ENCODE measurements at places on chromosomes 12 and 14.

- DNase-seq, result no peak
These were observed 84.6 kb downstream of the SLC38A6 start for GRCh38 chr14:61065656-61066055.

- DNase-seq, result no peak
These were observed 214.1 kb downstream of the RPAP3 start for GRCh38 chr12:47491516-47492305.

DNA sequence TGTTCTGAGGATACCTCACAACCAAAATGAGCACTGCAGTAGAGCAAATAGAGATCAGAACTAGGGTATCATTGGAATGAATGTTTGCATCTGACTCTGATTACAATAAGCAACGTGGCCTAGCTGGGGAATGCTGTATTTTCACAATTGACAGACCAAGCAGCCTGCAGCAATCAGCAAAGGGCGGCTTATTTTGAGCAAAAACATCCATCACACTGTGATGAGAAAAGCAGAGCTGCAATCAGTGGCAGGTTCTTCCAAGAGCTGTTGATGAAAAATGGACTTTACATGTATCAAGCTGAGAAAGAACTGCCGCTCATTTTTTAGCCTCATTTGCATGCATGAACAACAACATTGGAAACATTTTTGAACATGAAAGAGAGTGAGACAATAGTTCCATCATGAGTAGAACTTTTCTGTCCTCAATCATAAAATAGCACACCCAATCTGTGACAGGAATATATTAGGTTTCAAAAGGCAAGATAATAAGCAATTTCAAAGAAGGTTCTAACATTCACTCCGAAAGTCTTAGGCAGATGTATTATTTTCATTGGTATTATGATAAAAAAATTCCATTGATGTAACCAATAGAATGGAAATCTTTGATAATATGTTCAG is 249.7 kb upstream of the FBXO33 start:
- no peak for DNase-seq

DNA sequence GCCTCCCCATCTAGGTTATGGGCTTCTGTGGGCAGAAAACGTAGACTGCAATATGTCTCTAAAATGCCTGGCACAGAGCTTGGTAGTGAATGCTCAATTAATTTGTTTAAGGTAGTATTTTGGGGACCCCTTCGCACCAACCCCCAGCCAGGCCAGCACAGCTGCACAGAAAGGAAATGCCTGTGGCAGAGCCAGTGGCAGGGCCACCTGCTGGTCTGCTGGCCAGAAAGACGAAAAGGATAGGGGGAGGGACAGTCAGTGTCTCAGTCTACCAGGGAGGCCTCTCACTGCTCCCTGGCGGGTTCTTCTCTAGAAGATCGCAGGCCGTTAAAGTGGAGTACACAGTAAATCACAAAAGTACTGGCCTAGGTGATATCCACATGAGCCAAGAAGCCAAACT is 3.5 kb downstream of the RAB15 start:
- DNase-seq, result no peak

DNA sequence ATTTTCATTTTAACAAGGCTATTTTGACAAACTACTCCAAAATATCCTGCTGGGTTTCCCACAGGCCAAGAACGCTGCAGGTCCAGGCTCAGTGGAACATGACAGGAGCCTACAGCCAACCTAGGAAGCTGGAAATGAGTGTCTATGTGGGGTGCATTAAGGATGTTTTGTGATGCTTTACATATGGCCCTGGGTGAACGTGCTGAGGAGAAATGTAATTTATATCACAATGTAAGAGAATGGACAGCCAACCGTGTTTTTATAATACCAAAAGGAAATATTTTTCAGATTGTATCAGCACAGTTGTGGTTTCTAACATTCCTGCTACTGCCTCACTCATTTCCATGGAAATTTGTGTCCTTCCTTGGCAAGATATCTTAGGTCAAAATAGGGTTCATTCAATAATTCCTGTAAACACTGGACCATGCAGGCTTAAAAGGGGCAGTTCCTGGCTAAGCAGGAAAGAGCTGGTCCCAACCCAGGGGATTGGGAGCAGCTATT is 51.5 kb downstream of the ST8SIA1 start:
- DNase-seq, result no peak

DNA sequence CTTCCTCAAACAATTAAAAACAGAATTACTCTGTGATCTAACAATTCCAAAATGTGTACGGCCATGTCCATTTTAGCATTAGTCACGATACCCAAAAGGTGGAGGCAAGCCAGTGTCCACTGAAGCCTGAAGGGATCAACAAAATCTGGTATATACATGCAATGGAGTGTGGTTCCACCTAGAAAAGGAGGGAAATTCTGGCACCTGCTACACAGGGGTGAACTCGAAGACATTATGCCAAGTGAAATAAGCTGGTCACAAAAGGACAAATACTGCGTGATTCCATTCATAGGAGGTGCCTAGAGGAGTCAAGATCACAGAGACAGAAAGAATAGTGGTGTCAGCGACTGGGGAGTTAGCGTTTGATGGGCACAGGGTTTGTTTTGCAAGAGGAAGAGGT is 331.4 kb downstream of the MED13L start:
- no peak for DNase-seq

DNA sequence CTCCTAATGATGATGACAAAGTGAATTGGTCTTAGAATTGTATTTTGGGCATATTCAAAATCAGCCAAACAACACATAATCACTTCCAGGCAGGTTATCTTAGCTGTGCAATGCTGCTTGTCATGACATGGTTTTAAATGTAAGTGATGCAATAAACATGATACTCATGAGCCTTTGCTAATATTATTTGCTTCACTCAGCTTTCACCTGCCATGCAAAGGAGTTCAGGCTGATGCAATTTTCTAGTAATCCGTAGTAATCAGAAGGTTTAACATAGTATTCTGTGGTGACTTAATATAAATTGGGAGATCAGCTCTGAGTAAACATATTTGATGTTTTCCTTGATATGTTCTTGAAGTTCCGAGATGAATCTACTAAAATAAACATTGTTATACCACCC is 29.1 kb downstream of the TMEM260 start:
- no peak for DNase-seq

DNA sequence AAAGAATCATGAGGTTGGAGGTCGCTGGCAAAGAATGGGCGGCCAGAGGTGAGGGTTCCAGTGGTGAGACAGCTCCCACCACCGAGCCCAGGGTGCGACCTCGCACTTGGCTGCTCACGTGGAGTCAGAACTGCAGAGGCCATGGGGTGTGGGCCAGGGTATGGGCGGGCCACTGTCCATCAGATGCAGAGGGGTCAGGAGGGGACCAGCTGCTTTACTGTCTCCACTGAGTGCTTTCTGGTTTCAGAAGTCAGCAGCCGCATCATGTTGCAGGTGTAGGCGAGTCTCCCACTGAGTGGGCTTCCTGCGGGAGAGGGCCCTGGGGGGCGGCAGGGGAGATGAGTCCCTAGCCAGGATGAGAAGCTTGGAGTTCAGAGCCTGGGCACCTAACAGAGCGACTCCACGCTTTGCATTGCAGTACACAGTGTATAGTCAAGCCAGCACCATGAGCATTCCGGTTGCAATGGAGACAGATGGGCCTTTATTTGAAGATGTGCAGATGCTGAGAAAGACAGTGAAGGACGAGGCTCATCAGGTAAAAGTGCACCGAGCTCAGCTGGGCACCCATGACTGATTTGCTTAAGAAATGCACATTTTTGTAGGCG is 46.9 kb upstream of the DYNC1H1 start:
- DNase-seq, result no peak

- DNase-seq, result no peak
These were observed 19.0 kb upstream of the HNF1A start for GRCh38 chr12:120959111-120959878.

- no peak for DNase-seq
These were observed 257.8 kb downstream of the NUAK1 start for GRCh38 chr12:105880824-105881388.

All from stimulated activated CD4-positive, alpha-beta T cell treated with anti-CD3 and anti-CD28 coated beads, Interleukin-1b, Interleukin-23, amount 100 ng/mL, for 1 hour (primary cell).